ENCODE measurements at places on chromosomes 12 and 14. TPM values are rescaled to one million over a fixed set of nuclear protein-coding genes. Genes with fewer than 3 reads are reported as not detected.
A peak's percentile ranks its signal among the peaks of the same experiment; 100 is the strongest.

DNA sequence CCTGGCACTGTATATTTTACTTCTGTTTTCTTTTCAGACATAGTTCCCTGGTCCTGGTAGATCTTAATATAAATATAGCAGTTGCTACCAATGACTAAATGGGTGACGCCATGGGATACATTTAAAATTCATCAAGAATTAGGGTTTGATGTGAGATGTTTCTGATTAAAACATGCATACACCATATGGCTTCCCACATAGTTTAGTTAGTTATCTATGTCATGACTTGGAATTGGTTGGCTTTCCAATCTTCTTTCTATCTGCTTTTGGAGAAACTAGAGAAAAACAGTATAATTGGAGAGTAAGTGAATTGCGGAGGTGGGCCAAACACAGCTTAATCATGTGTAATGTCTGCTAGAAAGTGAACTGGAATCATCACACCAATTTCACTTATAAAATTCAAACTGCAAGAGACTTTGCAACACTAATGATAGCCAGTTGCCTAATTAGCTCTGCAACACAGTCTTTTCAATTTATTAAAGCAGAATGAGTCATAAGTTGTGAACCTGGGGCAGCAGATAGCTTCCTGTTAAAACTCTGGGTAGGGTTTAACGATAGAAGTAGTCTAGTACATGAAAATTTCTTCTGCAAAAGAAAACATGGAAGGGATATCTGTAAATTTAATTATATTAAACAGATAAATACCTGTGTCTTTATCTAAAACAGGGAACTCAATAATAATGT lies 295.2 kb downstream of the SLC16A7 start:
- DNase-seq = no peak

DNA sequence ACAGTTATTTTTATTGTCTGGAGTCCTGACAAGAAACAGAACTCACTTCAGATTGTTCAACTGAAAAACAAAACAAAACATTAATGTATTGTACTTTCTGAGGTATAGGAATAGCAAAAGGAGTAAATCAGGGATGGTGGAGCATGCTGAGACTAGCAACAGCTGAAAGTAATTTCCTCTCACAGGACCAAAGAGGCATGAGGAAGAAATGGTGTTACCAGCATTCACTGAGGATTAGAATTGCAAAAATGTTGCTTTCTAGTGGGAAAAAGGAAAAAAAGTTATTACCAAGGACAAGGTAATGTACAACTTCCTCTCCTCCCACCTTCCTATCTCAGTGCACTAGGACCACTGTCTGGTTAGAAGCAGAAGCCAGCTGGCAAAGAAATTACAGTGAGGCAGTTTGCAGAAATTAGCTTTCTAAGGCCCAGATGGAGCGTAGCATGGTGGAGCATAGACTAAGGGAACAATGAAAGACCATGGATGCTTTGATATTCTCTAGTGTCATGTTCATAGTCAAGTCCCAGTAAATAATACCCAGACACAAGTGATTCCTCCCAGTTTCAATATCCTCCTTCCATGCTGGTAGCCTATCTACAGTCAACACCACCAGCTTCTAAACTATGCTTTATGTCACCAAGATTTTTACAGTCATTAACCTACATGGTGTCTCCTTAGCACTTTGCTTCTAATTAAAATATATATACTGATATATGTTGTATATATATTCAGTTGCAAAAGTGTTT lies 133.7 kb upstream of the DCN start:
- DNase-seq = no peak

DNA sequence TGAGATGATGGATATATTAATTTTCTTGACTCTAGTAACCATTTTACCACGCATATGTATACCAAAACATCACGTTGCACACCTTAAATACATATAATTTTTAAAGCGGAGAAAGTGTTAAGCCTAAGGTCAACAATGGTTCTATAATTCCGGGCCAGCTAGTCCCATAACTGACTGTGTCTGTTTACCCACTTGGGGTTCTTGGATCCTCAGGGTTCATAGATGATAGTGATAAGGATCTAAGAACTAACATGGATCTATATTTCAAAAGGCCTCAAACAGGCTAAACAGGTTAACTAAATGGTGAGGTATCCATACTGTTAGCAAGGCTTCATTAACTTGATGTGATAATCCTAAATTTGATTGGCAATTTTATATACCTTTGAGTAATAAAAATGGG lies 9.8 kb downstream of the SLC38A1 start:
- DNase-seq = no peak

ARHGEF25 gene
- polyA plus RNA-seq = 33.9 TPM

DNA sequence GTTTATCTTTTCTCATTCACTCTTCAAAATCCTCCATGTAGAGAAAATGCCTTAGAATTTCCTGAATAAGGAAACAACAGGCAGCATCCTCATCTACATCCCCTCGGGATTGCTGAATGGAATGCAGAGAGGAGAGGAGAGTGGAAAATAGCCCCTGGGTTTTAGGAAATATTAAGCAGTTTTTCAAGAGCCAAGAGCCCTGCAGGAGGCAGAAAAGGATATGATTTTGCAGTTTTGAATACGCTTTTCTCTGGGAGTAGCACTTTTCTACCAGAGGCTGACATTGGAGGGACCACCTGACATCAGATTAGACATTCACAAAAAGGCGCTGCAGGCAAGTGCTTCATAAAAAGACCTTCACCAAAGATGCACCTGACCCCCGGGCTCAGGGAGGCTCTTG lies 362.2 kb upstream of the SFSWAP start:
- DNase-seq = no peak

CRIP2 gene
- polyA plus RNA-seq = 153 TPM

GRCh38 chr12:15035185-15035584 lies 62.3 kb downstream of the PDE6H start:
- DNase-seq = no peak

- DNase-seq = no peak
Observed at GRCh38 chr12:96878704-96879103, 28.4 kb upstream of the NEDD1 start.

DNA sequence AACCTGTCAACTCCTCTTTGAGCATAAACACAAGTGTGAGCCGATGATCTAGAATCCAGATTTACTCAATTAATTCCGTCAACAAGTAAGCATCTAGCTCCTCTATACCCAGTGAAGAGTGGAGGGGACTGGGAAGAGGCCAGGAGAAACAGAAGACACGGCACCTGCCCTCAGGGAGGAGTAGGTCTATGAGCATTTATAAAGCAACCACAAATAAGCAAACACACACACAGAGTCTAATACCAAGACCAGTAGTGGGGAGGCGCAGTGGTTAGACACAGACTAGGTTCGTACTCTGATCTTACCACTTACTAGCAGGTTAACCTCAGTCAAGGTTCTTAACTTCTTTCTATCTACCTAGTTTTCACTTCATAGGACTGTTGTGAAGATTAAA lies 5.9 kb upstream of the FOXN3 start:
- DNase-seq = no peak

DNA sequence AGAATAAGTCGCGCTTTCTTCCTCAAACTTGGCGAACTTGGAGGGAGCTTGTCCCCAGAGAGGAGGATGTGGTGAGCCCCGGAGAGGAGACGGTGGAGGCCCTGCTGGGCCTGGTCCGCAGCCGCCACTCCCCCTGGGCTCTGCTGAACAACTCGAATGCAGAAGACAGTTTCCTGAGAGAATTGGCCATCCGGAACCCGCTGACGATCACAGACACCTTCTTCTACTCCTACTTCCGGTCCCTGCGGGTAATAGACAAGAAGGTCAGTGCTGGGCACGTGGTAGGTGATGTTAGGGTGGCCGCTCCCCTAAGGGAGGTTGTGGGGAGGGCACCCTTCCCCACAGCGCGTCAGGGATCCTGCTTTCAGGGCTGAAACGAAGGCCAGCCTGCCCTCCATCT lies 1.6 kb downstream of the LRRC43 start:
- DNase-seq = no peak

DNA sequence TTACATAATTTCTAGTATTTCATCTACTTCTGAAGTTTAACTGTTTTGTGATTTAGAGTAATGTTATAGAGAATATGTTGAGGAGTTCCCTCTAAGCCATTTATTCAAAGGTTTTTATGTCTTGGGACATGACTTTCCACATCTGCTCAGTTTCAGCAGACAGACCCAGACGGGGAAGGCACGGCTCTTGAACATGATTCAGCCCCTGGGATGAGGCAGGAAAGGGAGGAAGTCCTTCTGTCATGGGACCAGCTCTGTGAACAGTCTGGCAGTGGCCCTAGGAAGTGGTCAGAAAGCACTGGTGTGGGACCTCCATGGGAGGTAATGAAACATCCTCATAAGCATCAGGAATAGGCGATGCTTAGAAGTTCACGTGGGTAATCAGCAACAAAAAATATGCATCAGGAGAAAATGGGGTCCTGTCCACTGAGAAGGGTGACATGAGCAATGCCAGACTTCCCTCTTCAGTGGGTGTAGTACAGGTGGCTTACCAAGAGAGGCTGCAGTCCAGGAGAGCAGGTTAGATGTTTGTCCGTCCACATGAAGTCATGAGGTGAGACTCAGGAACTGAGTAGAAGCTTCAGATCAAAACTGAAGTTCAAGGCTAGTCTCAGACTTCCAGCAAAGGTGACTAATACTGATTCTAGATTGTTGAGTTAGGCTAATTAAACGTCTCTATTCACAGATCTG lies 248.5 kb downstream of the IPO8 start:
- peak; percentile 10 for DNase-seq

MYRFL gene
- 3.0 TPM for polyA plus RNA-seq

- no peak for DNase-seq
Observed at GRCh38 chr14:33484264-33484663, 466.6 kb downstream of the EGLN3 start.

LRRC10 gene
- polyA plus RNA-seq = not detected

DNA sequence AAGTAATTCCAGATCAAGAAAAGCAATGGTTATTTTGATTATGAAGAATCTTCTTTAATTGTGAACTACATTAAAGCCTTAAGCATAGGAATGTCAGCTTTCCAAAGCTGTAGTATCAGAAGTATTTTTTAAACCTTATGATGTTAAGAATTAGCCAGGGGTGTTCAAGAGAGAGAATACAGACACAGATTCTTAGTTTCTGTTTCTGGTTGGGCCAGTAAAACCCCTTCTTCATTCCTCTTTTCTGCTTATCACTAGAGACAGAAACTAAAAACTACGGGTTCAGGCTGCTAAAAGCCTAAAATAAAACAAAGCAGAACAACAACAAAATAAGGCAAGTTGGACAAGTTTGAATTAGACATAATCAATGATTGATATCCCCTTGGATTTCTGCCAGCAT lies 38.2 kb downstream of the IFT43 start:
- DNase-seq = no peak

GRCh38 chr14:39755269-39755878 lies 323.1 kb upstream of the FBXO33 start:
- DNase-seq = peak; percentile 22

DNA sequence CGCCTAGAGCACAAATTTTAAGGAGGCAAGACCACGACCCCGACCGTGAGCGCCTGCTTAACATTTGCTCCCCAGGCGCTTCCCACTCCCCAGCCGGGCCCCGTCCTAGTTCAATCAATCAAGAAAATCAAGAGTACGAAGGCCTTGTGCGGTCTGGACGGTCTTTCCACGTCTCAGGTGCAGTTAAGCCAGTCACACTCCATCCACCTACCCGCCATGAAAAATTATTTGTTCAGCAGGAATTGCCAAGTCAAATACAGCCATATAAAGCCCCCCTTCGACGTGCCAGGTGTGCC lies 603 bp upstream of the LRR1 start:
- DNase-seq = no peak

DNA sequence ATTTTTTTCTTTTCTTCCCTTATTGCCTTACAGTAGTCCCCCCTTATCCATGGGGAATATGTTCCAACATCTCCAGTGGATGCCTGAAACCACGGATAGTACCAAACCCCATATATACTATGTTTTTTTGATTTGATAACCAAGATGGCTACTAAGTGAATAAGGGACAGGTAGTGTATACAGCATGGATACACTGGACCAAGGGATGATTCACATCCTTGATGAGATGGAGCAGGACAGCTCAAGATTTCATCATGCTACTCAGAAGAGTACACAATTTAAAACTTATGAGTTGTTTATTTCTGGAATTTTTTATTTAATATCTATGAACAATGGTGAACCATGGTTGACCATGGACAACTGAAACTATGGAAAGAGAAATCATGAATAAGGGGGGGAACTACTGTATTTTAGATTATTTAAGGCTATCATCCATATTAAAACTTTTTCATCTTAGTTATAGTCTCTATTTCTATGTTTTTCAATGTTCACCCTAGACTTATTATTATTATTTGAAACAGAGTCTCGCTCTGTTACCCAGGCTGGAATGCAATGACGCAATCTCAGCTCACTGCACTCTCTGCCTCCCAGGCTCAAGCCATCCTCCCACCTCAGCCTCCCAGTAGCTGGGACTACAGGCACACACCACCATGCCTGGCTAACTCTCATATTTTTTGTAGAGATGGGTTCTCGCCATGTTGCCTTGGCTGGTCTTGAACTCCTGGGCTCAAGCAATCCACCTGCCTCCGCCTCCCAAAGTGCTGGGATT lies 188.0 kb upstream of the PELI2 start:
- DNase-seq = no peak

GRCh38 chr12:75560167-75560566 lies 48.8 kb upstream of the KRR1 start:
- no peak for DNase-seq

- no peak for DNase-seq
Observed at GRCh38 chr14:99360774-99361595, 89.0 kb upstream of the BCL11B start.

- DNase-seq = peak; percentile 78
Observed at GRCh38 chr12:65278576-65279368, at the start of gene MSRB3. TSS of gene MSRB3 (plus strand) at chr12:65278683. CDS start at chr12:65308580, 29,897 bp downstream.

NOVA1 gene
- polyA plus RNA-seq = 22.2 TPM

TOMM20L gene
- polyA plus RNA-seq = 2.3 TPM

DNA sequence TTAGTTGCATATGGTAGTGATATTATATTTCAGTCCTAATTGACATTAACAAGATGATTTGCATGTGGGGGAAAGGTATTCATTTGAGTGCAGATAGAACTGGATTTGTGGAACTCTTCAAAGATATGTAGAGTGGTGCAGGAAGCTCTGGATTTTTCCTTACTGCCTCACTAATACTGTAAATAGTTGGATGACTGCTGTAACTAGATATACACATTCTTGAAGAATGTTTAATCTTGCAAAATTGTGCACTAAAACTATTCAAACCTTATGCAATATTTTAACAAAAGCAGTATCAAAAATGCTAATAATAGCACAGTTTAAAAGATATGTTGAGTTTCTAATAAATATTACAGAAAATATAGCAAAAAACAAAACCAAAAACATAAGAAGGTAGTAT lies 43.1 kb upstream of the ATF7IP start:
- no peak for DNase-seq

PDE3A gene
- polyA plus RNA-seq = 23.9 TPM

GRCh38 chr12:91349476-91349875 lies 166.9 kb upstream of the DCN start:
- DNase-seq = no peak

NPAS3 gene
- polyA plus RNA-seq = 8.7 TPM

SLC17A8 gene
- polyA plus RNA-seq = 0.49 TPM

- no peak for DNase-seq
Observed at GRCh38 chr12:82937151-82937550, 250.4 kb downstream of the TMTC2 start.

KRT86 gene
- polyA plus RNA-seq = not detected

All from renal pelvis (tissue), 12 donors.